ENCODE measurements at places on chromosomes 1 and 21. TPM values are rescaled to one million over a fixed set of nuclear protein-coding genes. Genes with fewer than 3 reads are reported as not detected.

The CASQ2 gene
- not detected for polyA plus RNA-seq

The SPRR1B gene
- polyA plus RNA-seq, result not detected

The LRRN2 gene
- not detected for polyA plus RNA-seq

The DNALI1 gene
- not detected for polyA plus RNA-seq

The PTPN22 gene
- 40.1 TPM for polyA plus RNA-seq

The KRTAP13-2 gene
- not detected for polyA plus RNA-seq

The TMEM82 gene
- polyA plus RNA-seq, result not detected

The COL9A2 gene
- 0.73 TPM for polyA plus RNA-seq

The C1orf74 gene
- polyA plus RNA-seq, result 0.88 TPM

The DNTTIP2 gene
- 72.9 TPM for polyA plus RNA-seq

GRCh38 chr1:7690076-7690475, 81.0 kb upstream of the VAMP3 start:
- DNase-seq, result no peak

DNA sequence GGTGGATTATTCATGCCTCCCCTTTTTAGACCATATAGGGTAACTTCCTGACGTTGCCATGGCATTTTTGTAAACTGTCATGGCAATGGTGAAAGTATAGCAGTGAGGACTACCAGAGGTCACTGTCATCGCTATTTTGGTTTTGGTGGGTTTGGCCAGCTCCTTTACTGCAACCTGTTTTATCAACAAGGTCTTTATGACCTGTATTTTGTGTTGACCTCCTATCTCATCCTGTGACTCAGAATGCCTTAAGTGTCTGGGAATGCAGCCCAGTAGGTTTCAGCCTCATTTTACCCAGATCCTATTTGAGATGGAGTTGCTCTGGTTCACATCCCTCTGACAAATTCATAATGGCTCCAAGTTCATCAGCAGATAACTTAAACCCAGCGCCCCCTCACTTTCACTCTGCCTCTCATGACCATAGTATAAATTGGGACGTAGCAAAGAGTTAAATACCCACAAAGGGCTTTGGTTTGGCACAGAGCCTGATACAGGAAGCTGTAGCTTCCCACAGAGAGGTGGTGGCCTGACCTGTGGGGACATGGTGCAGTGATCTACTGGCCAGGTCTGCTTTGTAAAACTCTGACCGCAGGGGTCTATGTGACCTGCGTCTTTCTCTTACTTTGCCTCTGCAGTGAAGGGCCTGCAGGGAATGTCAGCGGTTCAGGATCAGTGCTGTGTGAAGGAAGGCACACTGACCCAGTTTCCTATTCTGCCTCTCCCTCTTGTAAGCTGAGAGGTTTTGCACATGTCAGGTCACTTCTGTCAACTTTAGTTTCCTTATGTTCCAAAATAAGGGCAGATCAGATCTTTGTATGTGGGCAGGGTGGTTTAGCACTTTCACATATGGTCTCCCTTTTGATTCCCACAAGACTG, 78.1 kb upstream of the ZNF644 start:
- DNase-seq, result no peak

GRCh38 chr1:96557336-96557735, 164.2 kb upstream of the PTBP2 start:
- no peak for DNase-seq

GRCh38 chr1:154736841-154737240, 128.9 kb upstream of the ADAR start:
- DNase-seq, result no peak

DNA sequence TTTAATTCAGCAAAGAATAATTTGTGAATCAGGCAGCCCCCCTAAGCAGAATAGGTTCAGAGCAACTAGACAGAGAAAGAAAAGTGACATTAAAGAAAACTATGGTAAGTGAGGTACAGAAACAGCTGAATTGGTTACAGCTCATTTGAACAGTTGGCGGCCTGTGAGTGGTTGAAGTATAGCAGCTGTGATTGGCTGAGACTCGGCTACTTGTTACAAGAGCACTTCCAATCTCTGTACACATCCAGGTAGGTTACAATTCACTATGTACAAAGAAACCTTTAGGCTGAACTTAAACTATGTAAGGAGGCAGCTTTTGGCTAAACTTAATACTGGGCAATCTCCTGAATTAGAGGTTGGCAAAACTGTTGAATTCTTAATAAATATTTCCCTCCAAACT, 171.1 kb upstream of the LHX8 start:
- DNase-seq, result no peak

GRCh38 chr1:234863551-234863971, 253.6 kb upstream of the IRF2BP2 start:
- DNase-seq, result no peak

- no peak for DNase-seq
Measured at GRCh38 chr21:37974081-37974480, 57.8 kb upstream of the KCNJ6 start.

- no peak for DNase-seq
Measured at GRCh38 chr1:55204997-55205396, 10.2 kb downstream of the USP24 start.

GRCh38 chr1:221664253-221664652, 77.6 kb downstream of the DUSP10 start:
- DNase-seq, result no peak

- DNase-seq, result no peak
Measured at GRCh38 chr21:38081708-38082107, 165.5 kb upstream of the KCNJ6 start.

GRCh38 chr1:71494163-71494562, 413.3 kb upstream of the ZRANB2 start:
- DNase-seq, result no peak

DNA sequence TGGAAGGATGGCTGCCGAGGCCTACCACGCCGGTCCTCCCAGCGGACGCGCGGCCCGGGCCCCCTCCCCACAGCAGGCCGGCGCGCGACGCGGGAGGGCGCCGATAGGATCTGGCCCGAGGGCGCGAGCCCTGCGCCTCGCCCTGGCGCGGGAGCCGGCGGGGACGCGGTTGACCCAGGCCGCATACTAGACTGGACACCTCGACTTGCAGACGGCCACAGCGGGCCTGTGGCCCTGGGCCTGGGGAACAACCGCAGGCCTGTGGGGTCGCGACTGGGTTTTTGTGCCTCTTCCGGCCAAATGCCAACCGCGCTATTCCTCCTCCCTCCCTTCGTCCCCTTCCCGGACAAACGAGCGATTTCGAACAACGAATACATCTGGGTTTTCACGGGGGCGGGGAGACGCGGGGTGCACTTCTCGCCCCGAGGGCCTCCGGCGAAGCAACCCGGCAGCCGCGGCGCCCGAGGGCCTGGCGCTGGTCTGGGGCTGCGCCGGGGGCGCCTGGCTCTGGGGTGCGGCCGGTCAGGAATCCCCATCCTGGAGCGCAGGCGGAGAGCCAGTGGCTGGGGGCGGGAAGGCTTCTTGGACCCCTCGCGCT, 2.4 kb downstream of the NHLH2 start:
- DNase-seq, result no peak

DNA sequence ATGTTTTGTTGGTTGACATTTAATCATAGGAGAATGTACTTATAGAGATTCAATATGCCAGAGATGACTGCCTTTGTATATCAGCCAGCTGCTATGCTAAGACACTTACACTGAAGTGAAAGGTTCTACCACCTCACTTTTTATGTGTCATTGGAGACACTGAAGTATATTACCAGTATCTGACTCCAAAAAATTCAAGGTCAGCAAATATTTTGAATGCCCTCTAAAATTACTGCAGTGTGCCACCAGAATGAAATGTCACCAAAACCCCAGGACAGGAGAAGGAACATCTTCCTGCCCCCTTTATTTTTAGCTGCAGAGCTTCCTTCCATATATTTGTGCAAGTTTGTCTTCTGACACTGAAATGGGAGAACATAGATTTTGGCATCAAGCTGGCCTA, 141.5 kb downstream of the LRRC40 start:
- no peak for DNase-seq

DNA sequence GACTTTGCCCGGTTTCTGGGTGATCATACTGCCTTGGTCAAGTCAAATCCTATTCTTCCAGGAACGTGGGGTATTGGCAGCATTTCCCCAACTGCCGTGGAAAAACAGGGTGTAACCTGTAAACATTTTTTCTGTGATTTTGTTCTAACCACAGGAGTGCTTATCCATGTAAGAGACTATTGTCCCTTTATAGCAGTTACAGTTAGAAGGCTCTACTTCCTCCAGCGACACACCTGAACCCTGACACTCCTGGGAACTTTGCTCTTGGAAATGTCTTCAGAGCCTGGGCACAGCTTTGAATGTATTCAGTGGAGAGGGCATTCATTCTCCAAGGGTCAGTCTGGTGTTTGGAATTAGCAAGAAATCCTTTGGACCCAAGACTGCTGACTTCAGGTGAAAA, 26.4 kb upstream of the ARHGEF10L start:
- DNase-seq, result no peak

- no peak for DNase-seq
Measured at GRCh38 chr1:70288166-70288565, 66.4 kb downstream of the ANKRD13C start.

DNA sequence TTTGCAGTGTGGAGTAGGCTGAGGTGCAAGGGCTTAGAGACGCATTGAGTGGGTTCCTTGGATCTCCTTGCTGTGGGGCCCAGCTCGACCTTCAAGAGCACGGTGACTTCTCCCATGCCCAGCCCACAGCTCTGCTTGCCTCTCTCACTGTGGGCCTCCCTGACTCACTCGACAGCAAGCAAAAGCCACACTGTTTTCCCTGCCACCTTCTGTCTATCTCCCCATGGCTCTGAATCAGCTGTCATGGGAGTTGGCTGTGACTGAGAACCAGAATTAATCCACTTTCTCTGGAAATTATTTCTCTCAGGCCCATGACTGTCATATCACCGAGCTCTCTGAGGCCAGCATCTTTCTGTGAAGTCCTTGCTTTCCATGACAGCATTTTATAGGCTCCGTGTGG, 140.7 kb downstream of the NOS1AP start:
- DNase-seq, result no peak

- no peak for DNase-seq
Measured at GRCh38 chr1:169201084-169201619, 94.7 kb downstream of the ATP1B1 start.

- no peak for DNase-seq
Measured at GRCh38 chr1:67664048-67664447, 21.0 kb upstream of the GADD45A start.

- no peak for DNase-seq
Measured at GRCh38 chr1:47351305-47351704, 17.7 kb downstream of the CMPK1 start.

- no peak for DNase-seq
Measured at GRCh38 chr1:183417772-183418491, at the start of gene NMNAT2. Gene NMNAT2 (minus strand): TSS chr1:183418380. CDS start chr1:183418267, 113 bp downstream.

All from naive thymus-derived CD8-positive, alpha-beta T cell (primary cell).